ENCODE measurements at places on chromosomes 7 and 10. TPM values are rescaled to one million over a fixed set of nuclear protein-coding genes. Genes with fewer than 3 reads are reported as not detected.

DNA sequence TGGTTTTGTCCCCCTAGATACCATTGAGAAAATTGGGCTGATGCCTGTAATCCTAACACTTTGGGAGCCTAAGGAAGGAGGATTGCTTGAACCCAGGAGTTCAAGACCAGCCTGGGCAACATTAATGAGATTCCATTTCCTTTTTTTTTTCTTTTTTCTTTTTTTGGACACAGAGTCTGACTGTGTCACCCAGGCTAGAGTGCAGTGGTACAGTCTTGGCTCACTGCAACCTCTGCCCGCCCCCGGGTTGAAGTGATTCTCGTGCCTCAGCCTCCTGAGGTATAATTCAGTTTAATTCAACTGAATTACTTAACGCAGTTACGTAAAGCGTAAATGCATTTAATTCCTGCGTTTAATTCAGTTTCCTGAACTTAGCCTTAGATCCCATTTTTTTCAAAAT is 13.3 kb downstream of the CCAR1 start:
- no peak for DNase-seq

The AOAH gene
- total RNA-seq: 13.3 TPM

The KIF20B gene
- total RNA-seq: 3.3 TPM

The NAT16 gene
- not detected for total RNA-seq

The NEUROG3 gene
- not detected for total RNA-seq

The TMEM139 gene
- 1.4 TPM for total RNA-seq

- no peak for DNase-seq
Observed at GRCh38 chr10:81303656-81304055, 571.3 kb upstream of the NRG3 start.

The C1GALT1 gene
- 35.5 TPM for total RNA-seq

The MYH16 gene
- not detected for total RNA-seq

DNA sequence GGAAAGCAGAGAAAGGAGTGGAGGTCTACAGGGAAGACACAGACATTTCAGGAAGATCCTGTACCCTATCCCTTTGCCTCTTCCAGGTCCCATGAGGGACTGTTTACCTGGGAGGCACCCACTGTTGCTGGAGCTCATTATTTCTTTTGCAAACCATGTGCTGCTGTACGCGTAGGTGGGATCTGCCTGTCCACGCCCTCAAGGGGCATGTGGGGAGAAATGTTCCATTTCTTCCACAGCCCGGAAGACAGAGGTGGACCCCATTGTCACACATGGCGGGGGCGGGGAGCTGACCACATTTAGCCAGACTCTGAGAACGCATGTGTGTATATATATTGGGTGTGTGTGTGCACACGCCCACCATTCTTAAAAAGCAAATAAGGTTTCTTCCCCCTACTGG is 2.0 kb downstream of the PLXNA4 start:
- no peak for DNase-seq

The SORCS1 gene
- total RNA-seq: 3.3 TPM

- DNase-seq: no peak
Observed at GRCh38 chr10:17820943-17821342, 11.8 kb downstream of the MRC1 start.

The ITIH5 gene
- 54.1 TPM for total RNA-seq

DNA sequence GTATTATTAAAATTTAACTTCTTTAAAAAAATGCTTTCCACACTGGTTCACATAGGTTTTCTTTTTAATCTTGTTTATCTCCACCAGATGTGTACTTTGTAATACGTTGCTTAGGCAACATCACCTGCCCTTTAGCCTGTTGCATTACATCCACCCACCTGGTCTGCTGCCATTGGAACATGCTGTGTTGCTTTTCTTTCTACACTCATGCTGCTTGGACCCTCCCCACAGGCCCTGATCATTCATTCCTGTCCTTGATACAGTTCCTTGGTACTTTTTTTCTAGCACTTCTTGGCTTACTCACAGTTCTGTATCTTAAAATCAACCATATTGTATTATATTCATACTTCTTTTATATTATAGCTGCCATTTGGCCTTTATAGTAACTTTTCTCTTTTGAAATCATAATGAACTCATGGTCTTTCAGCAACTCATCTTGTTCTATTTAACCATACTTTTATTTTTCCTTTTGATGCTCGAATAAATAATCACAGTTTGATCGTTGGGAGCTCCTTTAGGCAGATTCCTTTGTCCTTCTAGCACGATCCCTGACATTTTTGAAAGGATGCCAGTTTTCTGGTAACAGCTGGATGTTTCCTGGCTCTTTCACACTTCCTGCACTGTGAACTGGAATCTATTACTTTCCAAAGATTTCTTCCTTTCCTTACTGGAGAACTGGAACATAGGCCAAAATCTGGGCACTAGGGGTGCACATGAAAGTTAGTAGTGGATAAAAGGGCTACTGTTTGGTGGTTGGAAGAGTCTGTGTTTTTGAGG is 125.1 kb downstream of the CDK14 start:
- DNase-seq: peak; percentile 37

GRCh38 chr10:88370713-88371112 is 212.4 kb downstream of the RNLS start:
- no peak for DNase-seq

DNA sequence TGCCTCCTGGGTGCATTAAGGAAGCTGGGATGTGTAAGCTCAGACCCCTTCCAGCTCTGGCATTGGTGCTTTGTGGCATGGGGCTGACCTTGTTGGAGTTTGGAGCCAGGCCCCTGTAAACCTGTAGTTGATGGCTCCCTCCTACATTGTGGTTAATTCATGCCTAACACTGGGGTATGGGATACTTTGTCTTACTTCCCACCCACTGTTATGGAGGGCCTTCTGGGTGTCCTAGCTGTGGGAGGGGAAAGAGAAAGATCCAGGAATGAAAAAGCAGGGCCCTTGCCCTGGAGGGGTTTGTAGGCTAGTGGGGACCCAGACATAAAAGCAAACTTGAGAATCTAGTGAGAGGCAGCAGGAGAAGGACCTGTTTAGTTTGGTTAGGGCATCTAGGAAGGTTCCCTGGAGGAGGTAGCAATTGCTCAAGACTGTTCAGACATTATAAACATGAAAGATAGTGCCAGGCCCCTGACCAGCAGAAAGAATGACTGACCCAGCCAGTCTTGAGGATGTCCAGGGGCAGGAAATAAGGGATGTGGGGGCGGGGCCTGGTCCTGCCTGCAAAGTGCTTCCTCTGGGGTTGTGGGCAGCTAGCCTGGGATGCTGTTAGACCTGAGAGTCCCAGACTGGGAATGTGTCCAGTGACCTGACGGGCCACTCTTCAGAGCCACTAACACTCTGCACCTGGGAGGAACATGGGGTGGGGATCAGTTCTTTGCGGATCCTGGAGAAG is 6.6 kb downstream of the ADAMTS14 start:
- DNase-seq: no peak

The OR6V1 gene
- total RNA-seq: not detected

- no peak for DNase-seq
Observed at GRCh38 chr10:72066318-72067284, 21.8 kb downstream of the SPOCK2 start.

The RBP3 gene
- total RNA-seq: not detected

The MINPP1 gene
- 22.0 TPM for total RNA-seq

DNA sequence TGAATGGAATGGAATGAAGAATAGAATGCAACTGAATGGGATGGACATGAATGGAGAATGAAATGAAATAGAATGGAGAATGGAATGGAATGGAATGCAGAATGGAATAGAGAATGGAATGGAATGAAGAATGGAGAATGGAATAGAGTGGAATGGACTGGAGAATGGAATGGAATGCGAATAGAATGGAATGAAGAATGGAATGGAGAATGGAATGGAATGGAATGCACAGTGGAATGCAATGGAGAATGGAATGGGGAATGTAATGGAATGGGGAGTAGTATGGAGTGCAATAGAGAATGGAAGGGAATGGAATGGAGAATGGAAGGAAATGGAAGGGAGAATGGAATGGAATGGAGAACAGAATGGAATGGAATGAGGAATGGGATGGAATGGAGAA is 93.4 kb downstream of the NSUN6 start:
- no peak for DNase-seq

- DNase-seq: no peak
Observed at GRCh38 chr10:80410122-80410521, 1.8 kb downstream of the PRXL2A start.

The MNX1 gene
- 0.33 TPM for total RNA-seq

The CRTAC1 gene
- 1.6 TPM for total RNA-seq

DNA sequence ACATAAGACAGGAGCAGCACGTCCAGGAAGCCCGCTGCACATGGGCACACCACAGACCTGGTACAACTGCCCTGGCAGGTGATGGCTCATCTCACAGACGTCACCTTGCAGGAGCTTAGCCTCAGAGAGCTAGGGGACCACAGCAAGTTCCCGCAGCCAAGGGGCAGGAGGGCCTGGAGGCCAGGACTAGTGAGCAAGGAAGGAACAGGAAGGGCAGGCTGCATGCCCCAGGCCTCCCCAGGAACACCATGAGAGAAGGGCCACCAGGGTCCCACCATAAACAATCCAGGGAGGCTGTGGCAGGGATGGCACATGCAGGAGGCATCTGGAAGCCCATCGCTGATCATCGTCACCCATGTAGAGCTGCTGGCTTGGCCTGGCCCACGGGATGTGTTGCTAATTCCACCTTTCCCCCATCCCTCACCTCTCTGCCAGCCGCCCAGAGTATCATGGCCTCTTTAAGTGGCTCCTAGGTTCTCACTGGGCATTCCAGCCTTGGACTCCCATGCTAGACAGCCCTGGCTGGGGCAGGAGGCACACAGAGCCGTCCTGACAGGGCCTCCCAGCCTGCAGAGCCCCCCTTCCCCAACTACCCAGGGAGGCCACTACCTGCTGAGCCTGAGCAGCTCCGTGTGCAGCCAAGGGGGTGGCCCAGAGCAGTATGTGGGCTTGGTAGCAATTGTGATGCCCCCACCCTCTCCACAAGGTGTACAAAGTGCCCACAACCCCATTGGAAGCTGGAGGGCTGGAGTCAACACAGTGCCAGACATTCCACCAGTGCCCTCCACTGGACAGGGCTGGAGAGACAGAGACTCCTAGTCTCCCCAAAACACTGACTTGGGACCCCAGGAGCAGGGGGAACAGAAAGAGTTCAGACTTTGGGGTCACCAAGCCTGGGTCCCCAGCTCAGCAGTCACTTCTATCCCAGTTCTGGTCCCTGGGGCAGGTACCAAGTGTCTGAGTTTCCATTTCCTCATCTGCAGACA is 35.5 kb downstream of the GRID1 start:
- no peak for DNase-seq

DNA sequence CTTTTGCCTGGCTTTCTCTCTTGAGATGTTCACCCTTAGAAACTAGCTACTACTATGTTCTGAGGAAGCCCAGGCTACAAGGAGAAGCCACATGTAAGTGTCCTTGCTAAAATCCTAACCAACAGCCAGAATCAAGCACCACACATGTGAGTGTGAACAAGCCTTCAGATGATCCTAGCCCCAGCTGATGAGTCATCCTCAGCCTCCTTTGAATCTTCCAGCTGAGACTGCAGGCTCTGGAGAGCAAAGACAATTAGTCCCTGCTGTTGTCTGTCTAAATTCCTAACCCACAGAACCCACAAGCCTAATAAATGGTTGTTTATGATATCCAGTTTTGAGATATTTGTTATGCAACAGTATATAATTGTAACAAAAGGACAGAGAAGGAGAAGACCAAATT is 92.8 kb upstream of the TAC1 start:
- no peak for DNase-seq

The ZNRF2 gene
- 30.5 TPM for total RNA-seq

The GIMAP8 gene
- 7.2 TPM for total RNA-seq

GRCh38 chr7:73871163-73872011 is 10.4 kb downstream of the TMEM270 start:
- no peak for DNase-seq
